Endothelial cell (in vitro differentiated cells): ENCODE measurements at places on chromosomes 11 and 22. TPM values are rescaled to one million over a fixed set of nuclear protein-coding genes. Genes with fewer than 3 reads are reported as not detected.

DNA sequence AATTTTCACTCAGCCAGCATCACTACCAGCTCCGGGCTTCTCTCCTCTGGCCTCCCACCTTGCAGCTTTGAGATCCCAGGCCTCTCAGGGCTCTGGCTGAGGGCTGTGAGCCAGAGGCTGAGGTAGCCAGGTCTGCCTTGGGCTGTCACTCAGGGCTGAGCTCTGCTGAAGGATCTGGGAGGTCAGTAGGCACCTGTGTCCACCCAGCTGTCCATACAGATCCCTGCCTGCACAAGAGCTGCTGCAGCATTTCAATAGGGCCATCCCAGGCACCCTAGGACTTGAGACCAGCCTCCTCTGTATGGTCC lies 12.6 kb downstream of the KCNQ1OT1 start:
- no peak for DNase-seq

DNA sequence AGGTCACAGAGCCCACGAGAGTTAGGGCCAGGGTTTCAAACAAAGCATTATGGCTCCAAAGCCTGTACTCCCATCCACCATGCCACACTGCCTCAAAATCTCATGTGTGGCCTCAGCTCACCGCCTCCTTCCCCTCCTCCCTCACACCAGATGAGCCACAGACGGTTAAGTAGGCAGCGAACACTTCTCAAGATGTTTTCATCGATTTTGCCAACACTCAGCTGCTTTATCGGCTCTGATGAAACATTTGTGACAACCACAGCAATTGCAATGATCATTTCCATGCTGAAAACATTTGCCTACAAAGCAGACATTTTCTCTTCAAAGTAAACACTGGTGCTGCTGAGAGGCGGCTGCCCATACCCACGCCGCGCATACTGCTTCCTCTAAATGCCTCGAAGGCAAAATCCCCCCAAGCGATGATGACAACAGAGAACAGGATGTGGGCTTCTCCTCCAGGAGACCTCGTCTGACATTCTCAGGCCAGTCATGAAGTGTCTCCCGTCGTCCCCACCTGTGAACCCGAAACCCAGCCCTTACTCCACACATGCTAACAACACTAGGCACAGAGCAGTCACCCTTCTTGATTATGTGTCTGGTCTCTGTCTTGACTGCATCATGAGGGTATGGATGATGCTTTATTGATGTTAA lies 599.2 kb downstream of the SOX6 start:
- no peak for DNase-seq

- DNase-seq, result no peak
Measured at GRCh38 chr22:34866495-34867131, 199.3 kb upstream of the ISX start.

DNA sequence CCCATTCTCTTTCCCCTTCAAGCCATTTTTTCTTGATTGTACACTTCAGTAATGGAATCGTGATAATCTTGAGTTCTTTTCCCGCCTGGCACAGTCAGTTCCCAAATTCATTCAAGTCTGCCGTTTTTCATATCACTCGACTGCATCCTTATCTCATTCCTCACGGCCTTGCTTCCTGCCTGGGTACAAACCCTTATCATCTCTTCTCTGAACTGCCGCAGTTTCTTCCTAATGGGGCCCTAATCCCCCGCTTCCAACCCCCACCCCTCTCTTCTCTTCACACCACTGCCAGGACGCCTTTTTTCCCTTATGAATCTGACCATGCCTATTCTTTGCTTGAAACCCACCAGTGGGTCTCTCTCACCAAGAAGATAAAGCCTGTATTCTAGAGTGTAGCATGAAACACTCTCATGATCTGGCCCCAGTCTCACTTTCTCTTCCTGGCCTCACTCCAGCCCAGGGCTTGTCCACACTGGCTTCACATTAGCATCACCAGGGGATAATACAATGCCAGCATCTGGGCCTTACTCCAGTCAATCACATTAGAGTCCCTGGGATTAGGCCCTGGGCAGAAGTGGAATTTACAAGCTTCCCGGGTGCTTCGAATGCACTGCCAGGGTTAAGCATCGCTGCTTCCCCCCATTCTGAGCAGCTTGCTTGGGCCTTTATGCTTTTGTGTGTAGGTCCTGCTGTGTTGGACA lies 102.1 kb downstream of the FBXO7 start:
- no peak for DNase-seq

GRCh38 chr11:8910649-8911026 lies 351 bp upstream of the AKIP1 start:
- DNase-seq, result no peak

DNA sequence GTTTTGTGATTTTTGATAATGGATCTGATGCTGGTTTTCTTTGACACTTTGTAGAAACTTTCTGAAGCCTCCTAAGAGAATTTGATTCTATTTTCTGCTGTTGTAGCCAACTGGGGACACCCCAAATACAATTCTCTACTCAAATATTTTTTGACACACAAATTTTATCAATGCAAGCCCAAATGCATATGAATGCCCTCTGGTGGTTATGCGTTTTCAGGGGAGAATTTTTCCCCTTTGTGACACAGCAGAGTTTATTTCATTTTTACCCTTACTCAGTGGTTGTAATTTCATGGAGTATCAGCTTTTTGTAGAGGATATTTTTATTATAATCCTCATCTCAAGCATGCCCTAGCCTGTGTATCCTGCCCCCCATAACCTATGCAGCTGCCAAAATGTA lies 44.7 kb upstream of the MTMR2 start:
- DNase-seq, result no peak

DNA sequence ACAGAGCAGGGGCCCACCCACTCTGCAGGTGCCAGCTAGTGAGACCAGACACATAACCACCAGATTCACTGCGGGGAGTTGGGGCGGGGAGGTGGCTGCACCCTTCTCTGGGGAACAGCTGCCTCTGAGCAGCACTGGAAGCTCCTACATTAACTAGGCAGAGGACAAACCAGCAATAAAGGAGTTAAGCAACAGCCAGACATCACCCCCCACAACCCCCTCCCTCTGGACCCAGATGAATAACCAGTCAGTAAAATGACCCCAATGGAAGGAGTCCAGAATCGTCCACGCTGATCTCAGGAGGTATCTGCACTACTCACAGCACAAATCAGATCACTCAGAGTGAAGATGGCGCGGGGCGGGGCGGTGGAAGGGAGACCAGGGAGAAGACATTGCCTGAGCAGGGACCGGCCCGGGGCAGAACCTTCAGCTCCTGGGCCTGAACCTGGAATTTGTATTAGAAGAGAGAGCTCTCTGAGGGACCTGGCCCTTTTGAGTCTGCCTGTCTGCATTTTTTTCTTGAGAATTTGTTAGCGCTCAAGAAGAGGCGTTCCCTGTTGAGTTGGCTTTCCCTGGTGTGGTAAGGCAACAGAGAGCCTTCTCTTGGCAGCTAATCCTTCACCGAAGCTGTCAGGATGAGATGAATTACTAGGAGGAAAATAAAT lies 125.5 kb upstream of the NCAM1 start:
- no peak for DNase-seq

GRCh38 chr11:105589346-105589745 lies 20.5 kb upstream of the GRIA4 start:
- no peak for DNase-seq

GRCh38 chr11:96167203-96167758 lies 175.7 kb downstream of the MAML2 start:
- DNase-seq, result no peak

GRCh38 chr11:15117751-15118150 lies 3.0 kb downstream of the INSC start:
- DNase-seq, result no peak

- DNase-seq, result no peak
Measured at GRCh38 chr11:63858628-63859550, 20.0 kb downstream of the MARK2 start.

GRCh38 chr11:126890561-126890960 lies 110.0 kb downstream of the KIRREL3 start:
- DNase-seq, result peak; percentile 25

DNA sequence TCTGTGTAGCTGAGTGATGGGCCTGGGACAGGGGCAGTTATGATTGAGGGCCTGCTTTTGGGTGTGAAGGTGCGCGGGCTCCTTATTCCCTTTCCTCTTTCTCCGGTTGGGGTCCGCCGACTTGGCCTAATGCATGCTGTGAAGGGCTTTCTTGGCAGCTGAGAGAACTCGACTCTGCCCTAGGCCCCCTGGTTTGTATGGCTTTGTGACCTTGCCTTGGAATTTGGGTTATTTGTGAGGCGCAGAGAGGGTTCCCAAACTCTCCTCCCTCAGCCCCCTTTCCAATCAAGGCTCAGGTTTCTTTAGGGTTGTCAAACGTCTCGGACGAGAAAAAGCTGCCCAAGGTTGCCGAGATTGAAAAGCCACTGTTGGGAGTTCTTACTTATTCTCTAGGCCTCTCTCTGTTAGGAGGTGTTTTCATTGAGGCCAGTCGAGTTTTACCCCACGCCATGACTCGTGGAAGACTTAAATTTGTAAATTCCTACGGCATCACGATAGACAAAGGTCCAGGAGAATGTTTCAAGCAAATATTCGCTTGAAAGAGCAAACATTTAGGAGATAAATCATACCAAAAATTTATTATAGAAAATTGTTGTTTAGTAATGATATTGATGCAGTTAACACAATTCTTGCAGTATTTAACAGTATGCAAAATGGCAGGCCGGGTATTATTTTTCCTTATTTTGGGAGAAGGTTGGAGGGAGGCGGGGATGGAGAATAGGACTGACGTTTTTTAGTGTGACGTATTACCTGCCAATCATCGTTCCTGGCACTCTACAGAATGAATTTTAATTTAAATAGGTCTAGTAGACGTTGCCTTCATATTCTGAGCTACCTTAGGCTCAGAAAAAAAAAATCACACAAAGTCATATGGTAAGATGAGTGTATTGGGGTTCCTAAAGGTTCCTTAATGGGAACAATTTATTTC lies 689 bp downstream of the PDHX start:
- no peak for DNase-seq

- DNase-seq, result no peak
Measured at GRCh38 chr11:124463324-124463723, 17.8 kb upstream of the OR8B8 start.

VPREB1 gene
- total RNA-seq, result not detected

NECTIN1 gene
- total RNA-seq, result 17.9 TPM

OR4A15 gene
- not detected for total RNA-seq

CRYAB gene
- total RNA-seq, result not detected

TMEM191C gene
- 0.92 TPM for total RNA-seq

KRTAP5-4 gene
- not detected for total RNA-seq

NPAS4 gene
- total RNA-seq, result not detected
